Erythroblast (primary cell): ENCODE measurements at places on chromosomes 1 and 21.
A peak's percentile ranks its signal among the peaks of the same experiment; 100 is the strongest.

GRCh38 chr1:45437323-45437722 is 53.6 kb downstream of the TESK2 start:
- DNase-seq: no peak

GRCh38 chr1:28684937-28685336 is 16.4 kb downstream of the GMEB1 start:
- DNase-seq: no peak

- no peak for DNase-seq
Measured at GRCh38 chr1:214331180-214331579, 50.2 kb downstream of the SMYD2 start.

DNA sequence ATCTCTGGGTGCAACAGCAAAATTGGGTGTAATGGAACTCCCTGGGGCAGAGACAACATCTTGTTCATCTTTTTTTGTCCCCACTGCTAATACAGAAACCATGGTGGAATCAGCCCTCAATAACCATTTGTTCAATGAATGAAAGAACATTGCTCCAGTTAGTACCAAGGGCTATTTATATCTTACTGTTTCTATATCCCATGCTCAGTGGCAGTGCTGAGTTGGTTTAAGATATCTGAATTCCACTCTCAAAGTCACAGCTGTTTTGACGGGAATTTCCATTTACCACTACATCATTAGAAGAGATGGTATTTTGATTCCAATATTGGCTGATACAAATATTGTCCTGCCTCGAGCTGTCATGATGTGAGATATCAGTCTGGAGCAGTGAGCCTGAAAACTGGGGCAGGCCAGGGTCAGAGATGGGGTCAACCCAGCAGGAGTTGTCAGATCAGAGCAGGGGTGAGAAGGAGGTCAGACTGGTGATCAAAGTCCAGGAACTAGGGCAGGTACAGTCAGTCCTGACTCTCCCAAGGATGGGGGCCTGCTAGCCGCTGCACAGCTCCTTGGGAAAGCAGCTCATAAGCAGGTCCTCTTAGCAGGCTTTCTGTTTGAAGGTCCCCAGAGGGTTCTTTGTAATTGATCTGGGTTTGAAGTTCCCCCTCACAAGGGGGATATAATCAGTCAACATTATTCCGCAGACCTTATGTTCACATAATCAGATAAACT is 5.8 kb upstream of the PHC2 start:
- DNase-seq: no peak

DNA sequence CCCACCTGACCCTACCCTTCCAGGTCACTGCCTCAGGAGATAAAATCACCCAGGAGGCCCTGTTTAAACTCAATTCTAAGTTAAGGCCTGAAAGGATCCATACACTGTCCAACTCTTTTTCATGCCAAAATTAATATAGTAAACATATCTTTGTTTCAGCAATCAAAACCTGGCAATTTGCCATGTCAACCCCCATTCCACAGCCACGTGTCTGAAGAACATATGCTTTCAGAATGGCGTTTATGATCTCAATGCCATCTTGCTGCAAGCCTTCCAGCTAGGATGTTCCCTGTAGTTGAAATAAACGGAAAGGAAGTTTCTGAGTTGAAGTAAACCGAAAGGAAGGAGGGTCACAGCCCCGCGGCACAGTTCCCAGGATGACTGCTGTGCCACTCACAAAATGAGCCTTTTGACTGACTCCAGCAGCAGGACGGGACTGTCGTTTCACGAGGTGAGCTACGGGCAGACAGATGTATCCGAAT is 472.0 kb downstream of the SMYD3 start:
- no peak for DNase-seq

GRCh38 chr1:63784489-63785390 is 10.9 kb downstream of the ROR1 start:
- no peak for DNase-seq

- DNase-seq: no peak
Measured at GRCh38 chr21:17494051-17494450, 18.8 kb upstream of the CXADR start.

- DNase-seq: no peak
Measured at GRCh38 chr1:228267962-228268880, 60.4 kb downstream of the OBSCN start.

DNA sequence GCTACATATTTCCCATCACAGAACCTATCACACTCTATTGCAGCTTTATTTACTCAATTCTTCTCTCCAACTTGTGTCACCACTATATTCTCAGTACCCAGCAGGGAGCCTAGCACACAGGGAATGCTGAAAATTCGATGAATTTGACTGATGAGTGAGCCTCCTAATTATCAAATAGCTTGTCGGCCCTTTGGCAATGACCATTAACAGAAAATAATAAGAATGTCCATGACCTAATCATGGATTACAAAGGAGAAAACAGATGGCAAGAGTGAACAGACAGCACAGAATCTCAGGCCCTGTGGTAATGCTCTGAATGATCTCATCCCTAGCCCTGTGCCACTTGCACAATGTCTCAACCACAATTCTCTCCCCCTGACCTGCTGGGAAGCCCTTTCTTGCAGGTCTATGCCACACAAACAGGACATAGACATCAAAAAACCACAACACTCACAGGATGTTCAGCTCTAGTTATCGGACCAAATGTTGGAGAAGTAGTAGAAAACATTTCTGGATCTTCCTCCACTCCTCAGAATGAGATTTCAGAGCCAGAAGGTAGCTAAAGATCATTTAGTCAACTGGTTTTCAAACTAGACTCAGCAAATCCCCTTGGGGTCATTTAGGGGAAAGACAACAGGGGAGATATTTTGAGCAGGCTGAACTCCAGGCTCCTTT is 68.4 kb downstream of the LUZP1 start:
- no peak for DNase-seq

DNA sequence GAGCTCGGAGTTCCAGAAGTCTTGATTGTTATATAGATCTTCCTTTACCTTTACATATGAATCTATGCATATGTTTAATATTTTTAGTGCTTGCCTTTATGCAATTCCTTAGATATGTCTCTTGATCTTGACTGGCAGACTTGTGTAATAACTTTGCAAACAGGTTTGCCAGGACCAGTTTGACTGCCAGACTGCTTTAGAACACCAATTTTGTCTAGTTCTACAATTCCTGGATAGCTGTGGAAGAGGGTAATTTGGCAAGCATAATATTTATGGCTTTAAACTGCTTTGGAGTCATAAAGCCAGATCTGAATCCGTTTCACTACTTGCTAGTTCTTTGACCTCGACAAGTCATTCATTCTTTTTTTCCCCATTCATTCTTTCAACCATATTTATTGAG is 250.0 kb downstream of the FAF1 start:
- no peak for DNase-seq

- no peak for DNase-seq
Measured at GRCh38 chr1:68143633-68144032, 88.7 kb downstream of the WLS start.

- no peak for DNase-seq
Measured at GRCh38 chr1:234629026-234629425, 19.0 kb upstream of the IRF2BP2 start.

DNA sequence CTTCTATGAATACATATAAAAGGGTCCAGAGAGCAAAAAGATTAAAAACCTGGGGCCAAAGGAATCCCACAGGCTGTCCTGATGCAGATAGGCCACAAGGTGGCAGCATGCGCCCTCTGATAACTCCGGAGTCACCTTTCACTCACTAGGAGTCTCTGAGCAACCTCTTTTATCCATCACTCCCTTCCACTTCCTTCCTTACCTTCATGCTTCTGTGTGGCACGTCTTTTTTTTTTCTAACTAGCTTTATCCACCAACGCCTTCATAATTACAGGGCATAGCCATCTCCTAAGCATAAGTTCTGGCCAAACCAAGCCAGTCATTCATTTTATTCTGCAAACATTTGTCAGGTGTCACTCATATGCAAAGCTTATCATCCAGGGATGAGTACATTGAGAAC is 3.9 kb upstream of the PGLYRP4 start:
- peak; percentile 82 for DNase-seq

DNA sequence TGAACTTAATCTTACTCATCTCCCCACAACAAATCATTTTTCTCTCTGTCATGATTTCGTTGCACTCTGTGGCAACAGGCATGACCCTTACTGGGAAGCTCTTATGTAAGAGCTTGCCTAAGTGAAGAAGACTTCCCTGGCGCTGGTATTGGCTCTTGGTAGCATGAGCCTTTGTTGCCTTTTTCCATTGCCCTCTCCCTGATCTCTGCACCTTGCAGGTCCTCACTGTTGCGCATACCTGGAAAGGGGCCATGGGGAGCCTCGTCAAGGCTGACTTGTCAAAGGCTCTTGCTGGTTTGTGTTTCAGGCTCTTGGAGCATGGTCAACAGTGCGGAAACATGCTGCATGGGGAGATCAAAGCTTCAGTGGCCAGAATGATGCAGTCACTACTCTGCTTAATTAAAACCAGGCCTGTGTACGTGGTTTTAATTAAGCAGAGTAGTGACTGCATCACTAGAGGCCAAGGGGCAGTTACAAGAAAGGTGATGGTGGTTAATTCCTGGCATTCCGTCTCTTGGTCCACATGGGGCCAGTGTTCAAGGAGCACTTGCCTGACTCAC is 141.3 kb downstream of the SPATA46 start:
- DNase-seq: no peak

DNA sequence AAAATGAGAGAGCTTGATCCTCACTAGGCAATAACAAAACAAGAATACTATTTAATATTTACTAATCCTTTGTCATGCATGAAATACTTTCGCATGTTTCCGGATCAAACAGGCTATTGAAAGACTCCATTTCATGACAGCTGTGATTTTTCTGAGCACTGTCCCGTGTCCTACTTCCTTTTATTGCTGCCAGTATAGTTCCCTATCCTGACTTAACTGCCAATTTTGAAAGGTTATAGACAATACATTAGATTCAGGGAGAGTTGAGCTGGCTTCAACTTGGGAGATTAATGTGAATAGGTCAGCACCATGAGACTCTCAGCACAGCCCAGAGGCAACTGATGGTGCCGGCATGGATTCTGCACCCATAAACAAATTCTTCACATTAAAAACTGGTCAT is 225.8 kb downstream of the VAV3 start:
- DNase-seq: no peak

DNA sequence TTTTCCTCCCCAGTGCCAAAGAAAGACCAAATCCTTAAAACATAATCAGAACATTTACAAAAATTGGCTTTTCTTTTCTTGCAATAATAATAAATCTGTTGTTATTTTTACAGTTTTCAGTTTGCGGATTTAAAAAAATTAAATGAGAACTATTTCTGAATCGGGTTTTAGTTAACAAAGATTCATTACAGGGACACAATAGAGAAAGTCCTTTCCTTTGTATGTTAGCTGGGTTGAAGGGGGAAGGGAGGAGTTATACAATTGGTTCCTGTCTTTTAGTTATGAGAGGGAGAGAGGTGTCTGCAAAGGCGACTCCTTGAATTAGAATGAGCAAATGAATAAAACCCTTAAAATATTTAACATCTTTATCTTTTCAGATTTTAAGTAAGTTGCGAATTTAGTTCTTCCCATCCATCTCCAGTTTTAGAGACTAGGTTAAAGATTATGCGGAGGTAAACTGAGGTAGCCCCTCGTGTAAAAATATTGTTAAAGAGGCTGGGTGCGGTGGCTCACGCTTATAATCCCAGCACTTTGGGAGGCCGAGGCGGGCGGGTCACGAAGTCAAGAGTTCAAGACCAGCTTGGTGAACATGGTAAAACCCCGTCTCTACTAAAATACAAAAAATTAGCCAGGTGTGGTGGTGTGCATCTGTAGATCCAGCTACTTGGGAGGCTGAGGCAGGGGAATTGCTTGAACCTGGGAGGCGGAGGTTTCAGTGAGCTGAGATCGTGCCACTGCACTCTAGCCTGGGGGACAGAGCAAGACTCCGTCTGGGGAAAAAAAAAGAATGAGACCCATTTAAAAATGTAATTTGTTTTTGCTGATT is 3.9 kb downstream of the SPEN start:
- no peak for DNase-seq

DNA sequence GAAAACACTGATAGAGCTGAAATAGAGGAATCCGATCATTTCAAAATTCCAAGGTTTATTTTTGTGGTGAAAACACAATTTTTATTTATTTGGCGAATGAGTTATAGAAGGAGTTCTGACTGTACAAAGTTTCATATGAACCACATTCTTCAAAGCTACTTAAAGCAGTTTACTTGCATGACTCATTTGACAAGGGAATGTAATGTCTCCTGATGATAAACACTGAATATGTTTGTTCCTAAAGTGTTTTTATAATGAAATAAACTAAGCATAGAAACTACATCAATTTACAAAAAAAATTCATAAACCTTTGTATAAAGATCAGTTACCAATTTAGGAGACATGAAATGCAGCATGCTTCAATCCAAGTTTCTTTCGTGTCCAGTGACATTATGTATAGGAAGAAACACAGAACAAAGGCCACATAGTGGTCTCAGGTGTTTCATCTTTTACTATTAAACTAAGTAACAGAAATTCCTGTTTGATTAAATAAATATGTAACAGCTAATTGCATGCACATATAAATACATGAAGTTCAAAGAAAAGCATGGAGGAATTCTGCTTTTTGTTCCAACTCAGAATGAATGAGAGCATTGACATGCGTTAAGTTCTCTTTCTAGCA is 2.5 kb downstream of the PRKACB start:
- DNase-seq: peak; percentile 23

GRCh38 chr21:29462479-29462878 is 163.8 kb downstream of the BACH1 start:
- DNase-seq: no peak

DNA sequence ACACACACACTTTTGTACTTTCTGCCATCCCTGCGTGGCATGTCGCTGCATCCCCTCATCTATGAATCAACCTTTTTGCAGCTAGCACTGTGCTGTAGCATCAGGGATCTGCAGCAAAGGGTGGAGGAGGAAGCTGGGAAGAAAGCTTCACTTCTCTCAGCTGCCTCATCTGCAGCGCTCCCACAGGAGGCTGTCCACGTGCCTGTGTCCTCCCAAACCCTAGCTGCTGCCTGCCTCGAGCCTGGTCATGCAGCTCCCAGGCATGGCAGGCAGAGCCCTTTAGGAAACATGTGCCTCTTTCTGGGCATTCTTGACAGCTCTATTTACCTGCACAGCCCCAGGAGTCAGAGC is 262.1 kb upstream of the SGIP1 start:
- DNase-seq: no peak

GRCh38 chr1:24584171-24584647 is 28.3 kb downstream of the NCMAP start:
- DNase-seq: no peak

DNA sequence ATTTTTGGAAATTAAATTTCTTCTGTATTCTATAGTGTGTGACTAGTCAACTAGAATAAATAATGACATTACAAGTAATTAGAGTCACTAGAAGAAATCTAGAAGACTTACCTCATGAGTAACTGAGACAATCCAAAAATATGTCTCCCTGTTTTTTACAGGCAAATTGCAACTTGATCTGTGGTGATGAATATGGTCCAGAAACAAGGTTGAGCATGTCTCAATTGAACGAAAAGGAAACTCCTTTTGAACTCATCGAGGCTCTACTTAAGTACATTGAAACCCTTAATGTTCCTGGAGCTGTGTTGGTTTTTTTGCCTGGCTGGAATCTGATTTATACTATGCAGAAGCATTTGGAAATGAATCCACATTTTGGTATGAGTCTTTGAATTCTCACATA is 36.7 kb downstream of the DHX9 start:
- no peak for DNase-seq

- DNase-seq: no peak
Measured at GRCh38 chr1:236101233-236102200, 36.6 kb upstream of the NID1 start.
